A549 treated with Mapracorat at 1 μM for 4 hours (cell line): ENCODE measurements at places on chromosomes 2 and 18. TPM values are rescaled to one million over a fixed set of nuclear protein-coding genes. Genes with fewer than 3 reads are reported as not detected.

The ALKAL2 gene
- total RNA-seq: not detected in 5 replicates

The KCNS3 gene
- 0.86 to 1.4 TPM (median 1.1 TPM) in 5 replicates for total RNA-seq

The ARHGAP15 gene
- not detected in 5 replicates for total RNA-seq

The GALM gene
- total RNA-seq: 15.6 to 18.5 TPM (median 16.1 TPM) in 5 replicates
